T-helper 9 cell (primary cell): ENCODE measurements at places on chromosomes 11 and 22.

GRCh38 chr11:66636411-66636810, 2.1 kb upstream of the RBM4 start:
- no peak for DNase-seq

DNA sequence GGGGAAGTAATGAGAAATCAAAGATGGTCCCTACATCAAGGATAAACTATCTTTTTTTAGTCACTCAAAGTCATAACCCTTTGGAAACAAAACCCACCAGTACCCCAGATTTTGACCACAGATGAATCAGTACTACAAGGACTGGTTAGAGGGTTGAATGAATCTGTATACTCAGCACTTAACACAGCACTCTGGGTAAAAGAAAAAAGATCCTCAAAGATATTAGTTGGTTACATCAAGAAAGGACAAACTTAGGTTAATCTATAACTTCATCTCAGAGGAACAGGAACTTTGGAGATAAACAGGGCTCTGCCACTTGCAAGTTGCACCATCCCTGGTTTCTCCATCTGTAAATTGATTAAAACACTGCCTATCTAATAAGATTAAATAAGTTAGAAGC, 18.8 kb downstream of the SC5D start:
- no peak for DNase-seq

GRCh38 chr11:76166314-76166713, 40.0 kb downstream of the WNT11 start:
- no peak for DNase-seq

GRCh38 chr11:35390737-35391682, 28.3 kb downstream of the SLC1A2 start:
- no peak for DNase-seq

DNA sequence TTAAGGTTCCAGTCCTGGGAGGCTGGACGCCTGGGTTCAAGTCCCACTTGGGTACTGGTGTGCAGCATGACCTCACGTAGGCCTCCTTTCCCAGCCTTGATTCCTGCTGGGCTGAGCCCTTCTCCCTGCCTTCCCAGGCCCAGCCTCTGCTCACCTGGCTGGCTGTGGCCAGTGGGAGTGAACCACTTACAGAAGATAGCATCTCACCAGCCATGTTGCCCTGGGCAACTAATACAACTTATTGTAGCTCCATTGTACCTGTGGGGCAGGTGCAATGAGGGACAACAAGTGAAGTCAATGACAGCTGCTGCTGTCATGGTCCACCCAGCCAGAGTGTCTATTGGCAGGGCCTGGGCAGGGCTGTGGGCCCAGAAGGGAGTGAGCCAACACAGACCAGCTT, 48.4 kb upstream of the MPEG1 start:
- DNase-seq: no peak
